Foreskin melanocyte (primary cell): ENCODE measurements at places on chromosomes 6 and 20.

GRCh38 chr20:44024820-44025580 is 110.3 kb downstream of the TOX2 start:
- DNase-seq, result no peak

- DNase-seq, result no peak
Measured at GRCh38 chr6:62615366-62616015, 329.5 kb upstream of the KHDRBS2 start.

DNA sequence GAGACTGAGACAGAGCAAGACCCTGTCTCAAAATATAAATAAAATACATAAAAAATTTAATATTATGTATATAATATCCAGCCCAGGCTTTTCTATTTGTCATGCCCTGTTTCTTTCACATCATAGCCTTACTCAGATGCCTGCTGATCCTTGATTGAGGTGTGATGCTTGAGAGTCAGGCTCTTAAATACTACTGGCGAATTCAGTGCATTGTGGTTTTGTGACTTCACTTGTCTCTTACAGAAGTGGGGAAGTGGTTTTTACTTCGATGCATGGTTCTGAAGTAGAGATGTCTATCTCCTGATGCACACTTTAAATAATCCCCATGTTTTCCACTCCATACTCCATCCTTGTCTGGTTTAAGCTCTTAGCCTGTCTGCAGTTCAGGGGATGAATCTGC is 29.1 kb downstream of the ASXL1 start:
- no peak for DNase-seq

GRCh38 chr6:44701637-44702101 is 314.2 kb downstream of the CDC5L start:
- no peak for DNase-seq

GRCh38 chr6:98828941-98829411 is 5.4 kb upstream of the POU3F2 start:
- DNase-seq, result no peak

DNA sequence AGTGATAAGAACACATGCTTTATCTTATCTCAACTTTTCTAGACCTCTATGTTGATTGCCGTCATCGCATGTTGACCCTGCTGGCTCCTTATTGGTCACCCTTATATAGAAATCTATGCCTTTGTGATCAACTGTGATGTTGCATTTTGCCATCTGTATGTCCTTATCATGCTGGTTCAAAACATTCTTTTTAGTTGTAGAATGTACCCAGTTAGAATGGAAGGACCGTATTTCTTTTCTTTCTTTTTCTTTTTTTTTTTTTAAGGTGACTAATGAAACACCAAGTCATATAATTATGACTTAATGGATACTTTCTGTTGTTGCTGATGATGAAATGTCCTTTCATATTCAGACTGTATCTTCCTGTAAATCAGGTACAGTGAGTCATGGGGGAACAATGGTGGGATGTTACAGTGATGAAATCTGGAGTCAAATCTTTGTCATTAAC is 145.9 kb upstream of the CITED2 start:
- DNase-seq, result no peak

DNA sequence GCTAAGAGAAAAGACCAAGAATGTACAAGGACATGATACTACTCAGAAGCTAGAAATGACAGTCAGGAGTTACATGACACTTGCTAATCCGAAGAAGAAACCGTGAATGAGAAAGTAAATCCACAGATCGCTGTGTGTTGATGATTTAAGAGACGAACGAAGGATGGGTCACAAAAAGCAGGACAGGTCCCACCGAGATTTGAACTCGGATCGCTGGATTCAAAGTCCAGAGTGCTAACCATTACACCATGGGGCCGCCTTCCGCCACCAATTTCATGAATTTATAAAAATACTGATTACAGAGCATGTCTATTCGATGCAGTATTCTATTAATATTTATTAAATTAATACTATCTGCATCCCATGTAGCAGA is 54.0 kb upstream of the BTN3A2 start:
- no peak for DNase-seq

DNA sequence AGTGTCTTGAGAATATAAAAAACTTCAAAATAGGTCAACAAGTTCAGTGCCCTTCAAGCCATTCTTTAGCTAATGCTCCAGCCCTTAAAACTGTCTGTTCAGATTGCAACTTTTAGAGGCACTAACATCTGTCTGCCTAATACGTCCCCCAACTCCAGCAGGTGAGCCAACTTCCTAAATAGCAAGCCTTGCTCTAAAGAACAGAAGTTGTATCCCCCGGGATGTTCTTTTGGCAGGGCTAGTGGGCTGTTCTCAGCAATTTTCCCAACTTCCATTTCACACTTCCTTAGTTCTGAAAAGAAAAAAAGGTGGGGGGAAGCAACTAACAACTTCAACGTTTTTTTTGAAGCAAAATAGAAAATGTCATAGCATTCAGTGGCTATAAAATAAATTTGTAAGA is 290.0 kb upstream of the PTCHD4 start:
- DNase-seq, result no peak

DNA sequence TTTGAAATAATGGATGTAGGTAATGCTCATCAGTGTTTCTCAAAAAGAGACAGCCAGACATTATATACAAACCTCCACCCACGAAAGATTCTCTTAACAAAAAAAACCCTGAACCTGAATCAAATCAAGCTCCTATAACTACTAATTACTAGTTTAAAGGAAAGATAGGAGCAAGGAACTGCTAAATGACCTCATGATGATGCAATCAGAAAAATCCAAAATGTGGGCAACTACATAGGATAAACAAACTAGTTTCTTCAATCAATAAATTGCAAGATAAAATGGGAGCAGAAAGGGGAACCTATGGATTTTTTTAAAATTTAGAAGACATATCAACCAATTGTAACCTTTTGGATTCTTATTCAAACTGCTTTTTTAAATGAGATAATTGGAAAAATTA is 43.2 kb upstream of the TMEM30A start:
- DNase-seq, result no peak
